CD8-positive, alpha-beta memory T cell (primary cell): ENCODE measurements at places on chromosomes 7 and 10. TPM values are rescaled to one million over a fixed set of nuclear protein-coding genes. Genes with fewer than 3 reads are reported as not detected.
A peak's percentile ranks its signal among the peaks of the same experiment; 100 is the strongest.

DNA sequence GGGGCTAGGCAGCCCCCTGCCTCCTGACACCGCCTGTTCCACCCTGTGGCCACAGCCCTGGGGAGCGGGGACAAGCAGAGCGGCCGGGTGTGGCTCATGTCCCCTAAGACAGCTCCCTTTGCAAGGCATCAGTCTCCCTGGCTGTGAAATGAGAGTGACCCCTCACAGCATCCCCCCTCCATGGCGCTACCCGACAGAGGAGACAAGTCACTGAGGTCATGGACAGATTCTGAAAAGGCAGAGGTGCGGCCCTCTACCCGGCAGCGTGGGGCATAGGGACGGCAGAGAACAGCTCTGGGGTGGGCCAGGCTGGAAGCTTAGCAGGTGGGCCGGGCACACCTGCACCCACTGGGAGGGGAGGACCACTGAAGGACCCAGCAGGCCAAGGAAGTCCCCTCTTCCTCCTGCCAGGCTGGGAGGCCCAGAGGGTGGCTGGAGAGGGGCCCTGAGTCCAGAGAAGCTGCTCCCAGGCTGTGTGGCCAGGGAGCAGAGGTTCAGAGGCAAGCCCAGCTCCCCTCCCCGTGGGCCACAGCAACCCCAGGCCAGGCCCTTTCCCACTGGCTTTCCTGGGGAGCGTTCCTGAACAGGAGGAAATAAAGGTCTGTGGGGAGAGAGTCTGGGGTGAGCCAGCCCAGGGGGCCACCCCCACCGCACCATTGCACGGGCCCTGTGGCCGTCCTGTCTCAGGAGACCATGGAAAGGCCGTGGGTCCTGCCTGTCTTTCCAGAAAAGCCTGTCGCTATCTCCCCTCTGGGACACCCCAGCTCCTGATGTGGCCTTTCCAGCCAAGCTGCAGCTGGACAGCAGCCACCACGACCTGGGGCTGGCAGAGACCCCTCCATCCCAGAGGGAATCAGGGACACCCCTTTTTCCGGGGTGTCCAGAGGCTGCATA, 1.7 kb downstream of the ADAP1 start:
- H3K36me3 ChIP-seq: no peaks in the 10 kb centered on the region
- DNase-seq: no peak
- no peaks in the 10 kb centered on the region for H3K27me3 ChIP-seq
- no peak overlapping the region for H3K27ac ChIP-seq

DNA sequence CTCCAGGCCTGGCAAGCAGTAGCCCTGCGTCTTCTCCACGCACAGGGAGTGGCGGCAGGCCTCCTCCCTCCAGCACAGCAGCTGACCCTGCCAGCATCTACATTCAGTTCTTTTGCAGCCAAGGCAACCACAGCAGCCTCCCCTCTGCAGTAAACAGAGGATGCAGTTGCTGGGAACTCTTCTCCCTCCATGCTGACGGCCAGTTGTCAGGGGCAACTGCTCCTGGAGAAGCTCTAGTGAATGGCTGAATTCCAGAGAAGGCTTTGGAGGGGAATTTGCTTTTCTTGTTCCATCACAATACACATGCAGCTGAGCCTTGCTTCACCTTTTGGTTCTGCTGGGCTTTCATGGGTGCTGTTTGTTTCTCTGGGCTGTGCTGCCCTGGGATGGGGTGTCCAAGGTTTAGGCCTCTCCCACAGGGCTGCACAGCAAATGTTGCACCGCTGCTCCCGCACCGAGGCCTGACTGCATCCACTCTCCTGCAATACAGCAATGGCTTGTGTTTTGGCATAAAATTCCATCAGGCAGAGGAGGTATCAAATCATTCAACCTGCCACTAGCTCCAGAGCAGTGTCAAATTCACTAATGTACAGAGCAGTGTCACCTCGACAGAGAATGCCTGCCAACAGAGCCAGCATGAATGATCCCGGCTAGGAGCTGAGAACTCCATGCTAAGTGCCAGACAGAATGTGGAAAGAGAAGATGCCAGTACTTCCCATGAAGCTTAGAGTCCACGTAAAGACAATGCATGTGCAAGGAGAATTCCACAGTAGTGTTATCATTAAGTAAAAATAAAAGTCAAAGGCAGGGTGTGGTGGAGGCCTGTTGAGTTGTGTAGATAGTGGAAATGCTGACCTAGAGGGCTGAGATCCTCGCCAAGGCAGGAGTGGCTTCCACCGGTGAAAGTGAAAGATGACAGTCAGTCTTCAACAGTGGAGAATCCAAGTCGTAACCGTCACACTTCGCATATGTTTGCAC, 399.6 kb downstream of the DPP6 start:
- no peaks in the 10 kb centered on the region for H3K4me1 ChIP-seq
- no peaks in the 10 kb centered on the region for H3K36me3 ChIP-seq
- no peaks in the 10 kb centered on the region for H3K27me3 ChIP-seq

DNA sequence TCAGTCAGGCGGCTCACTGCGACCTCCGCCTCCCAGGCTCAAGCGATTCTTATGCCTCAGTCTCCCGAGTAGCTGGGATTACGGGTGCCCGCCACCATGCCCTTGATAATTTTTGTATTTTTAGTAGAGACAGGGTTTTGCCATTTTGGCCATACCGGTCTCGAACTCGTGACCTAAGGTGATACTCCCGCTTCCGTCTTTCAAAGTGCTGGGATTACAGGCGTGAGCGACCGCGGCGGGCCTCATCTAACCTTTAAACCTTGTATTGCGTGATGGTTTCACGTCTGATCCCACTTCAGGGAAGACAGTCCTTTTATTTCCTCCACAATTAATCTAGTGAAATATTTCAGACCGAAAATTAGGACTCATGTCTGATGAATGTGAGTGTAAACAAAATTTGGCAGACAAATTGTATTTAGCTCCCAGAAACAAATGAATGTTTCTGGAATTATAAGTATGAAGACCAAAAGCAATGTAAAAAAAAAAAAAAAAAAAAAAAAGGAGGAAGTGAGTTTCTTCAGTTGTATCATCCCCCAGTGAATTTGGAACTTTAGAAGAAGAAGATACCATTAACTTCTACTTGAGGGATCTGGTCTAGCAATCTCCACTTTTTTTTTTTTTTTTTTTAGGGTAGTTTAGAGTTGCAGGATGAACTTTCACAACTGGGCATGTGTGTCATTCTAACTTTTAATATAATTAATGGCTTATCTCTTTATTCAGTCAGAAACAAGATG, 1.6 kb downstream of the NUP42 start:
- peaks cover 15% of the 10 kb centered on the region for H3K36me3 ChIP-seq
- no peaks in the 10 kb centered on the region for H3K27me3 ChIP-seq
- peaks cover 28% of the 10 kb centered on the region for H3K4me1 ChIP-seq
- peak overlapping the region; percentile 43 for H3K27ac ChIP-seq

- peaks cover 4% of the 10 kb centered on the region for H3K4me1 ChIP-seq
- DNase-seq: no peak
- no peaks in the 10 kb centered on the region for H3K27me3 ChIP-seq
- H3K4me3 ChIP-seq: no peak overlapping the region
Observed at GRCh38 chr7:134083766-134084487, 43.2 kb upstream of the LRGUK start.

- DNase-seq: no peak
- H3K27ac ChIP-seq: no peak overlapping the region
- H3K4me1 ChIP-seq: no peaks in the 10 kb centered on the region
- H3K27me3 ChIP-seq: no peaks in the 10 kb centered on the region
- H3K36me3 ChIP-seq: no peaks in the 10 kb centered on the region
Observed at GRCh38 chr10:2279711-2280110, 542.4 kb upstream of the ADARB2 start.

GRCh38 chr7:104820836-104821535, 193.0 kb upstream of the KMT2E start:
- no peaks in the 10 kb centered on the region for H3K36me3 ChIP-seq
- no peaks in the 10 kb centered on the region for H3K4me1 ChIP-seq

- H3K36me3 ChIP-seq: no peaks in the 10 kb centered on the region
- DNase-seq: peak; percentile 62
- H3K27me3 ChIP-seq: no peaks in the 10 kb centered on the region
- H3K4me3 ChIP-seq: no peak within 1 kb of the TSS
- no peak within 1 kb of the TSS for H3K27ac ChIP-seq
Observed at GRCh38 chr7:954330-955238, at the start of gene ADAP1. Gene ADAP1, minus strand, starts transcription at chr7:954680. Its CDS starts 203 bp downstream, at chr7:954477.

DNA sequence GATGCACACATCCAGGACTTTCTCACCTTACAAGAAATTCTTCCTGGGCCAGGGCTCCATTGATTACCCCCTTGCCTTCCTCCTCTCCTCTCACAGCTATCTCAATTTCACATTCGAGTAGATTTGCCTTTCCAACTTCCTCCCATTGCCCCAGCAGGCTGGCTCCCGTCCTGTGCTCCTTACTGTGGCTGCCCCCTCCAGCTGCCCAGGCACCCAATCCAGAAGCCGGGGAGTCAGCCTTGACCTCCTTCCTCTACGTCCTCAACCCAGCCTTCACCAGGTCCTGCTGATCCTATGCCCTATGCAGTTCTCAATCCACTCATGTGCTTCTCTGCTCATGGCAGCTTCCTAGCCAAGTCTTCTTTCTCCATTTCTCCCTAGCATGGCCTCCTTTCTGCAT, 85.7 kb upstream of the GPR26 start:
- H3K27ac ChIP-seq: no peak overlapping the region
- peaks cover 7% of the 10 kb centered on the region for H3K27me3 ChIP-seq
- no peaks in the 10 kb centered on the region for H3K36me3 ChIP-seq
- no peaks in the 10 kb centered on the region for H3K4me1 ChIP-seq

DNA sequence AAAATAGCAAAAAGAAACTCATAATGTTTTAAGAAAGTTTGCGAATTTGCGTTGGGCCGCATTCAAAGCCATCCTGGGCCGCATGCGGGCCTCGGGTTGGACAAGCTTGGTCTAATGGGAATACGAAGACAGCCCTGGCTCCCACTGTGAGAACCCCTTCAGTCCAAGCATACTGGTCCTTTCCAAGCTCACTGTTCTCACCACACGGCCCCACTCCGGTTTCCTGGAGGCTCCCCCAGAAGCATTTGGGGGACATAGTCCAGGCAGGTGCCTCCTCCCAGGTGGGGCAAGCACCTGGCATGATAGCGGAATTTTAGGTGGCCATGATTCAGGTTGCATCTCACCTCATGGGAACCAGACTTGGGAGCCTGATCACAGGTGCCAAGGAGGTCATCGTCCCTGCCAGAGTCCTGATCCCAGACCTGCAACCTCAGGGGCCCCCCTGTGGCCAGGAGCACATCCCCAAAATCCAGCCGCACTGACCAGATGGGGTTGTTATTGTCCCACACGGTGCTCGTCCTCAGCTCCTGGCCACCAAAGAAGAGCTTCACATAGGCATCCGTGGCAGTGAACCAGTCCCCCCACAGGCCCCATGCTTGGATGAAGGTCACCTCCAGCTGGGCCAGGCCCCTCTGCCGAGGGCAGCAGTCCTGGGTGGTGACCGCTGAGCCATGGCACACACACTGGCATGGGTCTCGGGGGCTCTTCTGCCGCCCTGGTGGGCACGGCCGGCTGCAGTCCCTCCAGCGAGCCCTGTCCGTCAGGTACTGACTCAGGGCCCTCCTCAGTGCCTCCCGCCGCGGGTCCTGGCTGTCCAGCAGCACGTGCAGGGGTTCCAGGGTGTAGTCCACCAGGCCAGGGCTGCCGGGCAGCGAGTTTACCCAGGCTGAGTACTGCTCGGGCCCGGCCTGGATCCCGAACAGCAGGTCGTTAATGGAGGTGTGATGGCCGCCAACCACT, 4.4 kb downstream of the PRF1 start:
- no peaks in the 10 kb centered on the region for H3K27me3 ChIP-seq
- DNase-seq: no peak
- H3K4me3 ChIP-seq: no peak overlapping the region
- H3K36me3 ChIP-seq: peaks cover 28% of the 10 kb centered on the region
- H3K27ac ChIP-seq: peak overlapping the region; percentile 3

ZNF273 gene
- total RNA-seq: 7.1 TPM

- H3K27ac ChIP-seq: no peak overlapping the region
- H3K27me3 ChIP-seq: no peaks in the 10 kb centered on the region
- H3K36me3 ChIP-seq: no peaks in the 10 kb centered on the region
- no peak for DNase-seq
- H3K4me1 ChIP-seq: no peaks in the 10 kb centered on the region
Observed at GRCh38 chr10:90148116-90148855, 446.9 kb downstream of the KIF20B start.

- peak overlapping the region; percentile 70 for H3K27ac ChIP-seq
- DNase-seq: no peak
- no peak overlapping the region for H3K4me3 ChIP-seq
- H3K4me1 ChIP-seq: peaks cover 47% of the 10 kb centered on the region
- H3K27me3 ChIP-seq: peaks cover 87% of the 10 kb centered on the region
Observed at GRCh38 chr7:23473844-23474093, 3.5 kb upstream of the IGF2BP3 start.

NPFFR1 gene
- total RNA-seq: not detected

GRCh38 chr10:127080317-127080716, 116.1 kb downstream of the INSYN2A start:
- DNase-seq: no peak
- no peak overlapping the region for H3K27ac ChIP-seq
- H3K36me3 ChIP-seq: no peaks in the 10 kb centered on the region

DNA sequence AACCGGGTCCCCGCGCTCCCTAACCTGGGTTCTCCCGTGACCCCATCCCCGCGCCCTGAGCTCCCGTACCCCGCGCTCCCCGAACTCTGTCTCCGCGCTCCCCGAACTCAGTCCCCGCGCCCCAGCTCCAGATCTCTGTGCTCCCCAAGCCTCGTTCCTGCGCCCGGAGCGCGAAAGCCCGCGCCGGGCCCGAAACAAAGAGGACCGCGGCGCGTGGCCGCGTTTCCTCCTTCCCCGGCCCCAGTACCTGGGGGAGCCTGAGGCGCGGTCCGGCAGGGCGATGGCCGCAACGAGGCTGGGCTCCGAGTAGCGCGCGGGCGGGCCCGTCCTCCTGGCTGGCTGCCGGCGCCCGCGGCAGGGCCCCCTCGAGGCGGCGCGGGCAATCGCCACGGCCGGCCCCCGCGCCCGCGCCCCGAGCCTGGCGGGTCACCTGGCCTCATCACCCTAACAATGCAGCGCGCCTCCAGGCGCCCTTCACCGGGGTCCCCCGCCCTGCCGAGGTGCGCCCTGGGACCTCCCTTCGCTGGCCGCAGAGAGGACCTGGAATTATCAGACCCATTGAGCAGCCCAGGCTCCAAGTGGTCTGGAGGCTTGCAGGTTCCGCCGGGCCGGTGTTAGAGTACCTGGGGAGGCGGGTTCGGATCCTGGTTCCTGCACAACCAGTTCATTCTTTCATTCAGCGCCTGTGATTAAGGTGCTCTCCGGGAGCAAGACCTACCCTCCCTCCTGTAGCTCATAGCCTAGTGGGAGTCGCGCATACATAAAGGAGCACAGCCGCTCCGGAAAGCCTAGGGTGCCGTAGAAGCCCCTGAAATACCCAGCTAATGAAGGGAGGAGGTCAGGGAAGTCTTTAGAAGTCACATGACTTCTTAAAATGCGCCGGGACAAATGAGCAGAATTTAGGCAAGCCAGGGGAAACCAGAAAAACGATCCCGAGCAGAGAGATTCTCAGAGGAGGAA, at the start of gene TNS3:
TNS3 (minus strand) TSS at position 308 of the 960 bp plus-strand sequence. CDS start 142,475 bp downstream, outside the sequence.
- H3K27me3 ChIP-seq: no peaks in the 10 kb centered on the region
- no peak within 1 kb of the TSS for H3K4me3 ChIP-seq
- DNase-seq: no peak
- H3K36me3 ChIP-seq: no peaks in the 10 kb centered on the region
